ELF-1 (cell line): ENCODE measurements at places on chromosomes 7 and 10.
A peak's percentile ranks its signal among the peaks of the same experiment; 100 is the strongest.

GRCh38 chr7:98860071-98860470, 9.7 kb downstream of the TMEM130 start:
- no peak for DNase-seq

GRCh38 chr7:156324201-156324600, 316.4 kb upstream of the RNF32 start:
- no peak for DNase-seq

DNA sequence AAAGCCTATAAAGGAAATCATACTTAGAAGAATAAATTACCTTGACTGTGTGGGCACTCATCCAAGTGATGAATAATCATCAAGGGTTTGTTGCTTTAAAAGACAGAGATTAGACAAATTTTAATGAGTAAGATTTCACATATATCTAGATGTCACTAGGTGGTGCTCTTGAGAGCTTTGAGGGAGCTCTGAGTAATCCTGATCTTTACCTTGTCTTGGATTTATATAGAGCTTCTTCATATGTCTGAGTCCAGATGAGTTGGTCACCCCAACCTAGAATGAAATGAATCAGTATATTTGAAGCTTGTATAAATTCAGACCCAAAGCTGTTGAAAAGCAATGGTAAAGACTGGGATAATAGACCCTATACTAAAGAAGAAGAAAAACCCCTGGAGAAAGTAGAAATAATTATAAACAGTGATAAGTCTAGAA, 3.7 kb downstream of the AGR2 start:
- no peak for DNase-seq

DNA sequence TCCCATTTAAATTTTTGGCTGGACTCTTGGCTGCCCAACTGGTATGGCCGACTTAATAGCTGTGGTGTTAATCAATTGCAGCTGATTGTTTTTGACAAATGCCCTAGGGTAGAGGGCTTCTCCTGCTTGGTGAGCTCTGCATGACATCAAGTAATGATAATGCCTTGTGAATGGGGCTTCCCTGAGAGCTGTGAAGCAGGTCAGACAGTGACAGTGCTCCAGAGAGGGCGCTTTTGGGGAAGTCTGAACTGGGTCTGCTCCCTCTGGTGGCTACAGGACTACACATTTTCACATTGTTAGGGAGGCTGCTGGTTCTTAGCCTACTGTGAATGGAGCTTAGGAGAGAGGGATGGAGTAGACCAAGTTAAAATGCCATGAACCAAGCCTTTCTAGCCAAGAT, 98.8 kb downstream of the SDK1 start:
- peak; percentile 93 for DNase-seq

- no peak for DNase-seq
Observed at GRCh38 chr10:122236690-122237306, 34.3 kb upstream of the BTBD16 start.

- DNase-seq: no peak
Observed at GRCh38 chr7:84811362-84811761, 375.5 kb downstream of the SEMA3D start.

- DNase-seq: no peak
Observed at GRCh38 chr10:11272915-11273389, 255.3 kb downstream of the CELF2 start.

DNA sequence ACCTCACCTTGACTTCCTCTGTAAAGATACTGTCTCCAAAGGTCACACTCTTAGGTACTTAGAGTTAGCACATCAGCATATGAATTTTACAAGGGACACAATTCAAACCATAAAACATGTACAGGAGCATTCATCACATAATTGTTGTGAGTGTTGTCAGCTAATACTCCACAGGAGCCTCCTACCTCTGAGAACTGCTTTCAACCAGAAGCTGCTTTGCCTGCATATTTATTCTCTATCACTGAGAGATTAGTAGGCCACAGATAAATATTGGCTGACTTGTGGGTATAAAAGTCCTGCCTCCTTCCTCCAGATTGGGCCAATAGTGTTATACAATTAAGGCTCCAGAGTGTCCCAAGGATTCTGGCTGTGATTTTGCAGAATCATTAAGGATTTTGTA, 1207.0 kb downstream of the XPNPEP1 start:
- no peak for DNase-seq

- no peak for DNase-seq
Observed at GRCh38 chr10:35316218-35316967, 19.9 kb upstream of the CCNY start.

- DNase-seq: no peak
Observed at GRCh38 chr7:101555921-101556275, 73.2 kb downstream of the MYL10 start.

GRCh38 chr10:114556236-114557122, 101.6 kb downstream of the ABLIM1 start:
- no peak for DNase-seq

- DNase-seq: peak; percentile 61
Observed at GRCh38 chr10:49619613-49620012, 5.8 kb downstream of the CHAT start.

- no peak for DNase-seq
Observed at GRCh38 chr10:7421526-7421925, 10.7 kb upstream of the SFMBT2 start.

DNA sequence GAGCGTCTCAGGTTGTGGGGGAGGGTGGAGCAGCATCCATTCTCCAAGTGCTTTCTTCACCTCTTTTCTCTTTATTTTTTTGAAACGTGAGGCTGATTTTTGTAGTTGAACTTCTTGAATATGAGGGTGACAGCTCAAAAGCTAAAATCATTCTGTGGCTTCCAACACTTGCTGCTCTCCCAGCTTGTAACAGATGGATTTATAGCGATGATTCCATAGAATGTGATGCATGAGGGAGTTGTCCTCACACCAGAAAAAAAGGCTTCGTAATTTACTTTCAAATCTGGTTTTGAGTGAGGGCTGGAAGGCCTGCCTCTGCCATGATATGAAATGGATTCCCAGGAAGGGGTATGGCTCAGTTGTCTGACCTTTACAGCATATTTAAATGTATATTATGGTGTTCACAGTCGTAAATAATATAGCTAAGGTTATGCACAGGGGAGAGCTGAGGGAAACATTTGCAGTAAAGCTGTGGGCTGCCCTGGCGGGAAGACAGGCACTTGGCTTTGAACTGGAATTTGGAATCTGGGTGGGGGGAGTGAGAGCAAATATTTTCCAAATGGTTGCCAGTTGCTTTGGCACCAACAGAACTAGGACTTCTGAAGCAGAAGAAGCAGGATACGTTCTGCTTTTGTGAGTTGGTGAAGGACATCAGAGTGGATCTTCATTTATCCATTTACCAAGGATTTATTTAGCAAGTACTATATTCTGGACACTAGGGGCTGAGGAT, 166.7 kb downstream of the SORCS3 start:
- no peak for DNase-seq

DNA sequence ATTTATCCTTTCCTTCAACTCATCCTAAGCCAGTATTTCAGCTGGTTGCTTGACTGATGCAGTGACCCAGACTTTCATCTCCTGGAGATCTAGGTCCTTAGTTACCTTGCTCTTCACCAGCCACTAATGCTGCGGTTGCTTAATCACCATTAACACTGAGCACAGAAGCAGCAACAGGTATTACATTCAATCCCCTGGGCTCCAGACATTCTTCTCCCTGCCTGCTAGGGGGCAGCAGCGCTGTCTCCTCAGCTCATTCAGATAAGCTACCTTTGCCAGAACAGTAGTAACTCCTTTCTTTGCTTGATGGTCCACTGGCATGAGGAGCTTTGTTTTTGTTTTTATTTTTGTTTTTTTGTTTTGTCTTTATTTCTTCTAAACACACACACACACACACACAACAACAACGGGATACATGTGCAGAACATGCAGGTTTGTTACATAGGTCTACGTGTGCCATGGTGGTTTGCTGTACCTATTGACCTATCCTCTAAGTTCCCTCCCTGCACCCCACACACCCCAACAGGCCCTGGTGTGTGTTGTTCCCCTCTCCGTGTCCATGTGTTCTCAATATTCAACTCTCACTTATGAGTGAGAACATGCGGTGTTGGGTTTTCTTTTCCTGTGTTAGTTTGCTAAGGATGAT, 1043.2 kb upstream of the C7orf33 start:
- peak; percentile 71 for DNase-seq

GRCh38 chr7:47100817-47101435, 481.0 kb downstream of the TNS3 start:
- peak; percentile 74 for DNase-seq

GRCh38 chr10:26682931-26683330, 14.6 kb upstream of the PDSS1 start:
- no peak for DNase-seq

- no peak for DNase-seq
Observed at GRCh38 chr7:40500219-40500618, 365.4 kb downstream of the SUGCT start.

GRCh38 chr10:104437226-104437625, 83.6 kb downstream of the CFAP58 start:
- DNase-seq: no peak
